NCI-H1436 (cell line): ENCODE measurements at places on chromosomes 13 and 19.
A peak's percentile ranks its signal among the peaks of the same experiment; 100 is the strongest.

GRCh38 chr13:39527961-39528660 lies 74.9 kb downstream of the LHFPL6 start:
- DNase-seq, result no peak

GRCh38 chr19:41376241-41376997 lies at the start of gene TMEM91:
Gene TMEM91 (plus strand): TSS chr19:41376533. CDS start chr19:41378310, 1,777 bp downstream.
- DNase-seq, result peak; percentile 11

GRCh38 chr13:31131470-31131961 lies 30.2 kb downstream of the HSPH1 start:
- no peak for DNase-seq

GRCh38 chr19:10001899-10002298 lies 8.4 kb downstream of the COL5A3 start:
- DNase-seq, result no peak

DNA sequence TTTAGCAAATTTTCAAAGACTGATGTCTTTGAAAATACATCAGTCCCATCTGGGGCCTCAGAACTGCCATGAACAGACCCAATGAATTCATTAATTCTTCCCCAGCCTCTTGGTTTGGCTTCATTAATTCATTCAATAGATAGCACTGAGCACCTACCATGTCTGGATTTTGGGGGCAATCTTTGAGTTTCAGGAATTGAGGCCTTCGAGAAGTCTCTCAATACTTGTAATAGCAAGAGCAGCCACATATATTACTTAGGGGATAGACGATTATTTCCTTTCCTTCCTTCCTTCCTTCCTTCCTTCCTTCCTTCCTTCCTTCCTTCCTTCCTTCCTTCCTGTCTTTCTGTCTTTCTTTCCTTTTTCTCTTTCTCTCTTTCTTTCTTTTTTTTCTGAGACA lies 64.8 kb downstream of the ALOX5AP start:
- DNase-seq, result no peak

DNA sequence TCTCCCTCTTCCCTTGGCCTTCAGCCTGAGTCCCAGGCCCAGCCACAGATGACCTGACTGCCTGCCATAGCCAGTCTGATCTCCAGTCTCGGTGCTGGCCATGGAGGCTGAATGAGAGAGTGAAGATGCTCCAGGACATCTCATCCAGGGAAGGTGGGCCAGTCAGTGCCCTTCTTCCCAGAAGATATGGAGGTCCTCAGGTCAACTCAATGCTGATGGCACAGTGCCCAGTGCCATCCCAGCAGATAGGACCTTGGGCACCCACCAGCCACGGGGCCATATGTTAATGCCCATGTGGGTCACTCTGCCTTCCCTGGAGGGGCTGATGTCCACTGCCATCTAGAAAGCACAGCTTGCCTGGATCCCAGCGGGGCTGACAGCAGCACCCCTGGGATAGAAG lies 7.2 kb downstream of the VSTM2B start:
- no peak for DNase-seq

DNA sequence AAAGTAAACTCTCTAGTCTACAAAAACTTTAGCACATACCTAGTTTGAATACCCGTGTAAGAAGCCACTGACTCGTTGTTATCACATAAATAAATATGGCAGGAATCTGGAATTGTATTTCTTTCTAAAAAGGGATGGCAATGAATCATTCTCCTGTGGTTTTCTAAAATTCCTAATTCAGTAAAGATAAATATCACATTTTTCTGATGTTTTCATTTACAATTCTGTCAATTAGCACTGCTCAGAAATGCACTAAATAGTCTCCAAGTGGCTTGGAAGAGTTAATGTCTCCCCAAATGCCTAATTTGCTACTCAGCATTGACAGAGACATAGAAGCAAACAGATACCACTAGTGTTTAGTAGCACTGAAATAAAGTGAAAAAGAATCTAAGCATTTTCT lies 547.7 kb upstream of the SLITRK1 start:
- no peak for DNase-seq
